H1 (cell line): ENCODE measurements at places on chromosomes 7 and 10. TPM values are rescaled to one million over a fixed set of nuclear protein-coding genes. Genes with fewer than 3 reads are reported as not detected.

DNA sequence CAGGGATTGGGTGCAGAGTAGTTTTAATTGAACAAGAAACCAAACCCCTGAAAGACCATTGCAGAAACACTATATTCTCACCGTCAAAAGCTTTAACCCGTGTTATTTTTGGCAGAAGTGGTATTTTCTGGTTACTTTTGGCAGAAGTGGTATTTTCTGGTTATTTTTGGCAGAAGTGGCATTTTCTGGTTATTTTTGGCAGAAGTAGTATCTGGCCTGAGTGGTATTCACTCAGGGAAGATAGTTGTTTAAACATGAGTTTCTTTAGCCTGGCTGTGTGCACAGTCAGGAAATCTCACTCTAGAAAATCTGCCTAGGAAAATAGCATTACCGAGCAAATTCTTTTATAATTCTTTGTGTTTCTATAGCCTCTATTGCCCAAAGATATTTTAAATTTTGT, 322.7 kb downstream of the GFRA1 start:
- H3K36me3 ChIP-seq = no peaks in the 10 kb centered on the region
- H3K4me1 ChIP-seq = no peaks in the 10 kb centered on the region
- no peak overlapping the region for H3K27ac ChIP-seq
- no peaks in the 10 kb centered on the region for H3K27me3 ChIP-seq

DNA sequence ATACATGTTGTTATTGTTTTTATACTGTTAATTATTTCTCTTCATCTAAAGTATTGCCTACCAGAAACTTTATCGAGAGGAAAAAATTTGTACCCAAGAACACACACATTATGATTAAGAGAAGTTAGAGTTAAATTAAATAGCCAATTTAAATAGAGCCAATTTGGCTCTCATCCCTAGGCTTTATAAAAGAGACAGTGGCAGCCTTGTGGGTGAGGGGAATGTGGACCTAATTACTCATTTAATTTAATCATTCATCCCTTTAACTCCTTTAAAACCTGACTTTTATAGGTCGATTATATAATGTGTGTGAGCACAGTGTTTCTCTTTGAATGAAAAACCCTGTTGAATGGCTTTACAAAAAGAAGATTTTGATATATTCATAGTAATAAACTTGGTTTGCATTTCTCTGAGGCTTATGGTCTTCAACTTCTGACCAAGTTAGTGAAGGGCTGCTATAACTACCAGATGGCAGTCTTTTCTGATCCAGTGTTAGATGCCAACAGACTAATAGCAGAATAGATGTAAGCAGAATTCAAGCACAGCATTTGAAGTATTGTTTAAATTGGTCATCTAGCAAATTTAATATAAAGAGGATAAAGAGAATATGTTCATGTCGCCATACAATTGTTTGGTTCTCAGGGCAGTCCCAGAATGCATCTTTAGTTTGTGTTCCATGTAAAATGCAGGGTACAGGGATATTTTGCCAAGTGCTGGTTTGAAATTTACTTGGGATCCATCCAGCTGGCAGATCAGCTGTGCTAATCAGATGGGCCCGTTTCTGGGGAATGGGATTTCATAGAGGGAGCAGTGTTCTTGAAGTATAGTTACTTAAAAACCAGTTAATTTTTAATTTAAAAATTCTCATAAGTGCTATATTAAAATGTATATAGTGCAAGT, 25.3 kb downstream of the ADD3 start:
- no peaks in the 10 kb centered on the region for H3K27me3 ChIP-seq
- H3K36me3 ChIP-seq = no peaks in the 10 kb centered on the region
- DNase-seq = no peak
- H3K4me1 ChIP-seq = no peaks in the 10 kb centered on the region

DNA sequence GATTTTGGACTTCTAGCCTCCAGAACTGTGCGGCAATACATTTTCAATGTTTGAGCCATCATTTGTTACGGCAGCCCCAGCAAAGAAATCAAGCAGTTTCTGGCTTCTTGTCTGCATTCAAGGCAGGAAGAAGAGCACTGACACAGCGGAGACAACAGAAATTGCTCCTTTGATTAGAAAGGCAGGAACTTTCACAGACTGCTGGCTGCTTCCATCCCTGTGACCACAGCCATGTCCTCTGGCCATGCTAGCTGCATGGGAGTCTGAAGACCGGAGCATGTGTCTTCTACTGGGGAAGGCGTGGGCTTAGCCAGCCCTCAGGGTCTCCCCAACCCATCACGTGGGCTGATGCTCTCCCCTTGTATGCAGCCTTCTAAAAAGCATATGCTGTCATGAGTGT, 19.1 kb downstream of the C10orf71 start:
- H3K4me3 ChIP-seq = no peak overlapping the region
- H3K4me1 ChIP-seq = no peaks in the 10 kb centered on the region
- H3K27me3 ChIP-seq = no peaks in the 10 kb centered on the region
- H3K36me3 ChIP-seq = no peaks in the 10 kb centered on the region
- DNase-seq = no peak

DNA sequence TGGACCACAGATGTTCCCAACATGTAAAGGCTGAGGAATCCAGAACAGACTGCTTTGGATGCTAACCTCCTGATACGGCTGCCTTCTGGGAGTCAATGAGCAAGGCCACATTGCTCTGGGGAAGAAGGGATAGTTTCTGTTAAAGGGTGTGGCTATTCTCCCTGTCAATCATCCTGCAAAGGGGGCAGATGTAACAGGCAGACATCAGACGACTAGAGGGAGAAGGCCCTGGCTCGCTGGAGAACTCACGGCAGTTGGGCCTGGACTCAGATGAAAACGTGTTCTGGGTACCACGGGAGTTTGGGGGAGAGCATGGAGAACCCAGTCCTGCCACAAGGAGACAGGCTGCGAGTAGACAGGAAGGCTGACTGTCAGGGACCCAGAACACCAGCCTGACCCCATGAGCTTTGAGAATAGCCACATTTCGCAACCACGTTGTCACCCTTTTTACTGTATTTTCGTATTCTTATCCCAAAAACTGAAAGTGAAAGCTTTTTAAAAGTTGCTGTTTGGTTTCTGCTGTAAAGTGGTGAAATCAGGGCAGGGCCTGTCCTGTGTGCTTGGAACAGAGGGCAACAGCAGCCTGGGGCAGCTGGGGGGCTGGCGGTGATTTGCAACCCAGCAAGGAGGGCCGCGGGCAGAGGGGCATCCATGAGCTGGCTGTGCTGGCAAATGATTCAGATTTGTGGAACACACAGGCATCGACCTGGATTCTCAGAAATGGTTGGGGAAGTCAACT, 95.3 kb downstream of the MYOF start:
- H3K4me1 ChIP-seq = no peaks in the 10 kb centered on the region; the same call in 1 of the 2 replicates
- no peak overlapping the region for H3K4me3 ChIP-seq
- DNase-seq = no peak
- no peaks in the 10 kb centered on the region for H3K27me3 ChIP-seq
- no peaks in the 10 kb centered on the region for H3K36me3 ChIP-seq

TMEM229A gene
- polyA plus RNA-seq = 0.31 and 0.33 TPM in 2 replicates

GRCh38 chr10:3961082-3961481, 176.1 kb upstream of the KLF6 start:
- H3K4me1 ChIP-seq = peaks cover 6% of the 10 kb centered on the region
- no peaks in the 10 kb centered on the region for H3K27me3 ChIP-seq
- H3K27ac ChIP-seq = no peak overlapping the region
- H3K36me3 ChIP-seq = no peaks in the 10 kb centered on the region
- DNase-seq = no peak
- no peak overlapping the region for H3K4me3 ChIP-seq

DNA sequence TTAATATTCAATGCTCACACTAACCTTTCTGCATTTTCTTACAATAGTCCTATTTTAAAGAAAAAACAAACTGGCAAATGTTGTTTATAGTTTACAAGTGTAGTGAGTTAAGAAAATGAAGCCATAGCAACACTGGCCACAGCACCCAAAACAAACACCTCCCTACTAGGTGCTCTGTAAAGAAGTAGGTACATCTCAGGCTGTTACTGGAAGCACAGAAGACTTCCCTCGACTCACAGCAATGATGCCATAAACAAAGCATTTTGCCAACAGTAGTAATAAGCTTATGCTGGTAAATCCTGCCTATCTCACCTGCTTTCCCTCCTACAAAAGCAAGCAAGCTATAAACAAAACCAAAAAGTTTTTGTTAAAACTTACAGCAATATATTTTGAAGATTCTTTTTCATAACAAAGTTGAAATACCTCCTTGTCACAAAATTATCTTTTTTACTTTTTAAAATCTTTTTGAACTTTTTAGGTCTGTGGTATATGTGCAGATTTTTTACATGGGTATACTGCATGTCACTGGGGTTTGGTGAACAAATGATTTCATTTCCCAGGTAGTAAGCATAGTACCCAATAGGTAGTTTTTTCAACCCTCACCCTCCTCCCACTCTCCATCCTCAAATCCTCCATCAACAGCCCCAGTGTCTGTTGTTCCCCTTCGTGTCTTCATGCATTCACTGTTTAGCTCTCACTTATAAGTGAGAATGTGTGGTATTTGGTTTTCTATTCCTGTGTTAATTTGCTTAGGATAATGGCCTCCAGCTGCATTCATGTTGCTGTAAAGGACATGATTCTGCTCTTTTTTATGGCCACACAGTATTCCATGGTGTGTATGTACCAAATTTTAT, 28.4 kb downstream of the COA1 start:
- no peak overlapping the region for H3K4me3 ChIP-seq
- H3K36me3 ChIP-seq = no peaks in the 10 kb centered on the region
- no peak for DNase-seq
- no peaks in the 10 kb centered on the region for H3K4me1 ChIP-seq

ATOH7 gene
- 1.0 and 1.1 TPM in 2 replicates for polyA plus RNA-seq

- no peak for DNase-seq
- H3K27ac ChIP-seq = peak overlapping the region; percentile 39; the same call in 1 of the 2 replicates
- no peaks in the 10 kb centered on the region for H3K36me3 ChIP-seq
- no peaks in the 10 kb centered on the region for H3K27me3 ChIP-seq
Measured at GRCh38 chr7:664997-665735, 61.3 kb upstream of the DNAAF5 start.

- no peaks in the 10 kb centered on the region; the same call in 1 of the 2 replicates for H3K27me3 ChIP-seq
- H3K4me1 ChIP-seq = peaks cover 2% of the 10 kb centered on the region; the same call in 1 of the 2 replicates
- H3K27ac ChIP-seq = no peak overlapping the region
- H3K36me3 ChIP-seq = peaks cover 20% of the 10 kb centered on the region; the same call in 1 of the 2 replicates
- H3K4me3 ChIP-seq = peak overlapping the region; percentile 54
Measured at GRCh38 chr10:6579183-6579903, 733 bp downstream of the PRKCQ start.

GRCh38 chr10:71221586-71222202, 9.3 kb downstream of the UNC5B start:
- peaks cover 37% of the 10 kb centered on the region for H3K4me1 ChIP-seq
- H3K27me3 ChIP-seq = no peaks in the 10 kb centered on the region
- no peak overlapping the region for H3K4me3 ChIP-seq

GRCh38 chr7:159004411-159004810, 140.3 kb downstream of the VIPR2 start:
- no peak overlapping the region for H3K27ac ChIP-seq
- DNase-seq = no peak
- no peak overlapping the region for H3K4me3 ChIP-seq
- H3K36me3 ChIP-seq = no peaks in the 10 kb centered on the region
- peaks cover 3% of the 10 kb centered on the region; the same call in 1 of the 2 replicates for H3K4me1 ChIP-seq
- peaks cover 3% of the 10 kb centered on the region; the same call in 1 of the 2 replicates for H3K27me3 ChIP-seq

DNA sequence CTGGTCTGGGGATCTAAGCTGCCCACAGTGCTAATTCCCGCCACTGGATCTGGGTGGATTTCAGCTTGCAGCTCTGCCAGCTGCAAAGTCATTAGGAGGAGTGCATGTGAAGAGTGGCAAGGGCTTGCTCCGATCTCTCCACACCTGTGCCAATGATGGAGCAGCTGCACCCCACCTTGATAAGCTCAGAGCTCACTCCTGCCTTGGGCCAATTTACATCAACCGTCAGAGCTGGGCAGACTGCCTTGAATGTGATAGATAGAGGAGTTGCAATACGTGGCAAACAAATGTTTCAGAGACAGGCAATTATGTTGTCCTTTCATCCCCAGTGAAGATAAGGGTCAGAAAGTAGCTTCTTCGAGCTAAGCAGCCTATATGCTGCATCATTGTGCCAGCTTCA, 379.9 kb downstream of the SH2D4B start:
- H3K36me3 ChIP-seq = no peaks in the 10 kb centered on the region
- H3K27me3 ChIP-seq = no peaks in the 10 kb centered on the region
- H3K27ac ChIP-seq = no peak overlapping the region

MYPN gene
- polyA plus RNA-seq = not detected in 2 replicates

FAM25C gene
- polyA plus RNA-seq = not detected in 2 replicates

DNA sequence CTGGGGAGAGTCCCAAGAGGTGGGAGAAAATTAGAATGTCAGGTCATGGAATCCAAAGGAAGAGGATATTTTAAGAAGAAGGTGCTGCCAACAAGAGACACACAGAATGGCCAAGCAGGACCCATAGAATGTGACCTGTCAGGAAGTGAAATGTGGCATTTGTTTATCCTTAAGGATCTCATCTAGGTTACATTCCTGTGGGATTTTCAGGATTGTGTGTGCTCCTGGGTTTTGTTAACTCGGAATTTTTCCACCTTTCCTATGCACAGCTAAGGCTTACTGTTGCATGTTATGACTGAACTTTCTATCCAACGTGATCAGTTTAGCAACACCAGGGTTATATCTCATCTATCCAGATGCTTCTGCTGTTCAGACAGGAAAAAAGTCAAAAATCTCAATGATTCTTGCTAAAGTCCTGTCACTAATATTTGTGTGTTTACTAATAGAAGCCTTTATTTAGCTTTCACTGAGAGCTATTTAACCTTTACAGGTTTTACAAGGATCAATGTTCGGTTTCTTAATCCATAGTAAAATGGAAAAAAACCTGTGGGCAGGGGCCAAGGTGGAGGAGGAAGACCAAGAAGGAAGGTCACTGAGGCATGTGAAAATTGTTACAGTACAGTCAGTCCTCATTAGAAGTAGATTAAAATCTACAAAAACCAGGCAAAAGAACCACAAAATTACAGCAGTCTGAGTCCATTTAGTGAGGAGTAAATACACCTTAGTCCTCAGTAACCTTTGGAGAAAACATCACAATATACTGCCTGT, 437.8 kb upstream of the NPVF start:
- no peak overlapping the region for H3K4me3 ChIP-seq
- DNase-seq = no peak
- no peak overlapping the region for H3K27ac ChIP-seq
- no peaks in the 10 kb centered on the region for H3K27me3 ChIP-seq
- H3K4me1 ChIP-seq = no peaks in the 10 kb centered on the region
- H3K36me3 ChIP-seq = no peaks in the 10 kb centered on the region

- DNase-seq = no peak
- H3K27ac ChIP-seq = no peak overlapping the region
- no peaks in the 10 kb centered on the region for H3K36me3 ChIP-seq
- H3K4me1 ChIP-seq = no peaks in the 10 kb centered on the region
- H3K4me3 ChIP-seq = no peak overlapping the region
Measured at GRCh38 chr10:62297857-62298256, 29.2 kb upstream of the RTKN2 start.

CNPY1 gene
- not detected in 2 replicates for polyA plus RNA-seq

LFNG gene
- polyA plus RNA-seq = 35.6 and 53.0 TPM in 2 replicates

GRCh38 chr7:44716205-44716604, 32.4 kb upstream of the ZMIZ2 start:
- no peak overlapping the region for H3K4me3 ChIP-seq
- H3K27ac ChIP-seq = no peak overlapping the region
- no peaks in the 10 kb centered on the region for H3K27me3 ChIP-seq
- no peaks in the 10 kb centered on the region for H3K36me3 ChIP-seq

GRCh38 chr10:129790715-129791446, 173.2 kb downstream of the EBF3 start:
- H3K4me1 ChIP-seq = no peaks in the 10 kb centered on the region
- H3K27me3 ChIP-seq = no peaks in the 10 kb centered on the region
- no peak overlapping the region for H3K4me3 ChIP-seq
- no peaks in the 10 kb centered on the region for H3K36me3 ChIP-seq
- DNase-seq = no peak

H2BK1 gene
- polyA plus RNA-seq = not detected in 2 replicates
